ENCODE measurements at places on chromosomes 4 and X. TPM values are rescaled to one million over a fixed set of nuclear protein-coding genes. Genes with fewer than 3 reads are reported as not detected.

DNA sequence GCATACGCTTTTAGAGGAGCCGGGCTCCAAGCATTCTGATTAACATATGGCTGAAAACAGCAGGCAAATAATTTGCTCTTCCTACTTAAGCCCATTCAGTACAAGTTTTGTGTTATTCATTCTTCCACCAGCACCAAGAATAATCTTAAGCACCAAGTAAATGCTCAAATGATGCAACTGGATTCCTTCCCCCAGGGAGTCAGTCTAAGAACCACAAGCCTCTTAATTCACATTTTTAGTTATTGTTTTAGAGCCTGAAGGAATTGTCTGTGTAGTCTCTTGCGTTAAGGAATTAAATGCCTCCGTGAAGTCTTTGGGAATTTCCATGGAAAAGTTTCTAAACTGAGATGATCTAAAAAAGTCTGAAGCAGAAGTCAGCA, 61.5 kb upstream of the MAGEB2 start:
- no peak for DNase-seq
- no peak overlapping the region for H3K4me3 ChIP-seq
- H3K27me3 ChIP-seq = no peaks in the 10 kb centered on the region

- no peak overlapping the region for H3K4me3 ChIP-seq
- H3K27ac ChIP-seq = no peak overlapping the region
- H3K36me3 ChIP-seq = no peaks in the 10 kb centered on the region
- no peaks in the 10 kb centered on the region for H3K27me3 ChIP-seq
- DNase-seq = no peak
- no peaks in the 10 kb centered on the region for H3K4me1 ChIP-seq
Observed at GRCh38 chr4:96833831-96834230, 993.9 kb downstream of the PDHA2 start.

Gene SHOX
- not detected for total RNA-seq

DNA sequence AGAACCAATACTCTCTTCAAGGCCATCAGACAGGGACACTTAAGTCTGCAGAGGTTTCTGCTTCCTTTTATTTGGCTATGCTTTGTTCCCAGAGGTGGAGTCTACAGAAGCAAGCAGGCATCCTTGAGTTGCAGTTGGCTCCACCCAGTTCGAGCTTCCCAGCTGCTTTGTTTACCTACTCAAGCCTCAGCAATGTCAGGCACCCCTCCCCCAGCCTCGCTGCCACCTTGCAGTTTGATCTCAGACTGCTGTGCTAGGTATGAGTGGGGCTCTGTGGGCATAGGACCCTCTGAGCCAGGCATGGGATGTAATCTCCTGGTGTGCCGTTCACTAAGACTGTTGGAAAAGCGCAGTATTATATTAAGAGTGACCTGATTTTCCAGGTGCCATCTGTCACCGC, 12.6 kb upstream of the UGT2B15 start:
- H3K4me1 ChIP-seq = no peaks in the 10 kb centered on the region
- no peak overlapping the region for H3K4me3 ChIP-seq
- no peak for DNase-seq
- H3K27me3 ChIP-seq = no peaks in the 10 kb centered on the region
- H3K27ac ChIP-seq = no peak overlapping the region

Gene MYL5
- 5.7 TPM for total RNA-seq

- H3K4me3 ChIP-seq = no peak overlapping the region
- H3K36me3 ChIP-seq = no peaks in the 10 kb centered on the region
- H3K27me3 ChIP-seq = no peaks in the 10 kb centered on the region
- no peak for DNase-seq
- H3K27ac ChIP-seq = no peak overlapping the region
Observed at GRCh38 chr4:34009951-34010350, 2234.4 kb downstream of the ARAP2 start.

DNA sequence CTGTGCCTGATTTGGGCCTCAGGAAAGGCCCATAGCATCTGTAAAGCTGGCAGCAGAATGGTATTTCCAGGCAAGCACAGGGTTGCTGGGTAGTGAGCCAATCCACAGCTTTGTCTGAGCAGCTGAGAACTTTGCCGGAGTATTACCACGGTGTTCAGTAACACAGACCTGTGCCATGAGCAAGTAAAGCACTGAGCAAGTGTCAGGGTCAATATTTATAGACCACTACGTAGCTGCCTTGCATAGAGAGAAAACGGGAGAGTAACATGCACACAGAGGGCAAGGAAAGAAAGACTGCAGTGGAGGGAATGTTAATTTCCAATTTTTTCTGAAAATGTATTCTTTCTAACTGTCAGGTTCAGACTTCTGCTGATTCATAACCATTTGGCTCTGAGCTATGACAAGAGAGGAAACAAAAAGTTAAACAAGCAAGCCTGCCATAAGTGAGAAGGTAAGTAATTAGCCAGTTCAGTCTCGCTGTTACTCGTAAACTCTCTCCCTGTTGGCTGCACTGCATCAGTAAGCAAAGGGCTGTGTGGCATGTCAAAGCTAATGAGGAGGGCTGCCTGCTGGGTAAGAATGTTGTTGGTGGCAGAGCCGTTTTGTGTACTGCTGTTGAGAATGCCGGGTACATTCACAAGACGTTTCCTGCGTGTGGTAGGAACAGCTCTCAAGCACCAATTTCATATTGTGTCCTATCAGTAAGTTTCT, 238.1 kb downstream of the BMPR1B start:
- H3K27me3 ChIP-seq = no peaks in the 10 kb centered on the region
- peak overlapping the region; percentile 90 for H3K27ac ChIP-seq
- H3K4me1 ChIP-seq = no peaks in the 10 kb centered on the region

- H3K4me3 ChIP-seq = no peak overlapping the region
- no peaks in the 10 kb centered on the region for H3K36me3 ChIP-seq
- H3K27ac ChIP-seq = no peak overlapping the region
Observed at GRCh38 chr4:128279624-128280225, 7.9 kb downstream of the PGRMC2 start.

DNA sequence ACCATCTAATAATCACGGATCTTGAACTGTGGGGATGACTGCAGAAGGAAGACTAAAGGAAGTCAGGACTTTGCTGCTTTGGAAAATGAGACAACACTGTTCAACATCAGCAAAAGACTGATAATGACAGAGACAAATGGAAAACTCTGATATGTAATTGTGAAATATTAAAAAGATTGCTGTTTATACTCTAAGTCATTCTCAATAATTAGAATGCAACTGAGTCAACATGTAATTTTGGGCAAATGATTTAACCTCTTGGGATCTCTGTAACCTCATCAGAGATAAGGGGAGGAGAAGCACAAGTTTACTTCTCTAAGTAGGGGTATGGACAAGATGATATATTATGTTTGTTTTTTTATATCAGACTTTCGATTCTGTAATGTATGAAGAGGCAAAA, 121.9 kb downstream of the GASK1B start:
- no peaks in the 10 kb centered on the region for H3K4me1 ChIP-seq
- DNase-seq = no peak
- no peak overlapping the region for H3K4me3 ChIP-seq

- peaks cover 5% of the 10 kb centered on the region for H3K4me1 ChIP-seq
- no peak overlapping the region for H3K4me3 ChIP-seq
- no peaks in the 10 kb centered on the region for H3K27me3 ChIP-seq
- DNase-seq = peak; percentile 59
Observed at GRCh38 chr4:94507708-94508107, 56.0 kb downstream of the PDLIM5 start.

DNA sequence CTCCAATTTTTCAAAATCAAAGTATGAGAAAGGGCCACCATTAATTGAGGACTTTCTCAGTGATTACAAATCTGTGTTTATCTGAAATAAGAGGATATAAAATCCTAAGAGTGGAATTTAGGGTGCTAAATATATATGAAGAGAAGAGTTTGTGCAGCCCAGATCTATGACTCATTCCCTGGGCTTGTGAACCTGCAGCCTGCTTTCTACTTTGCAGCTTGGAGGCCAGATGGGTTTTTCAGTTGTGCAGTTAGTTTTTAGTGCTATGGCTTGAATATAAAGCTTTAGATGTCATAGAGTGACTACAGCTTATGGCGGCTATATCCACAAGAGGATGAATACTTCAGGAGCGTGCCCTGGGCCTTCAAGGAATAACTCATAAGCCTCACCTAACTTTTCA, 1391.1 kb downstream of the FSTL5 start:
- no peaks in the 10 kb centered on the region for H3K27me3 ChIP-seq
- DNase-seq = no peak
- no peaks in the 10 kb centered on the region for H3K36me3 ChIP-seq
- no peak overlapping the region for H3K27ac ChIP-seq

- no peaks in the 10 kb centered on the region for H3K27me3 ChIP-seq
- H3K4me1 ChIP-seq = no peaks in the 10 kb centered on the region
- no peaks in the 10 kb centered on the region for H3K36me3 ChIP-seq
- DNase-seq = no peak
- H3K27ac ChIP-seq = no peak overlapping the region
Observed at GRCh38 chr4:129064717-129065116, 28.6 kb downstream of the SCLT1 start.
